ENCODE measurements at places on chromosomes 2 and 18. TPM values are rescaled to one million over a fixed set of nuclear protein-coding genes. Genes with fewer than 3 reads are reported as not detected.

The SNED1 gene
- total RNA-seq, result 6.6 TPM

The PLEKHH2 gene
- 3.7 TPM for total RNA-seq

DNA sequence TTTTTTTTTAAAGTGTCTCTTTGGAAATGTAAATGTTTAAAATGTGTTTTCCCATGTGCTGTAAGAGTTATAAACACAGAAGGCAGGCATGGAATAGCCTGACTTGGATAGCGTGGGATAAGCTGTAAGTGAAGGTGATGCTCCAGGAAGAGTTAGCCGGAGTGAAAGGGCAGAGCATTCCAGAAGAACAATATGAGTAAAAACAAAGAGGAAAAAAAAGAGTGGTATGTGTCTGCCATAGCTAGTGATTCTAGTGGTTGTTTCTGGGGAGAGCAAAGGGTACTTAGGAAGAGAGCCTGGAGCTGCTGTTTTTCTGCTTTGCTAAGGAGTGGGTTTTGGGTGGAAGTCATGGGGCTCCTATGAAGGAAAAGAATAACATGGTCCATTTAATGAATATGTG lies 126.9 kb upstream of the DLGAP1 start:
- H3K27ac ChIP-seq, result no peak overlapping the region
- H3K4me3 ChIP-seq, result no peak overlapping the region
- H3K27me3 ChIP-seq, result no peaks in the 10 kb centered on the region

GRCh38 chr2:110883406-110883805 lies 151.0 kb downstream of the ACOXL start:
- DNase-seq, result no peak
- no peak overlapping the region for H3K27ac ChIP-seq
- no peak overlapping the region for H3K4me3 ChIP-seq
- no peaks in the 10 kb centered on the region for H3K4me1 ChIP-seq
- H3K27me3 ChIP-seq, result no peaks in the 10 kb centered on the region

The AQP12B gene
- total RNA-seq, result 240 TPM

- DNase-seq, result no peak
- H3K4me1 ChIP-seq, result no peaks in the 10 kb centered on the region
- H3K36me3 ChIP-seq, result no peaks in the 10 kb centered on the region
- no peaks in the 10 kb centered on the region for H3K27me3 ChIP-seq
- H3K4me3 ChIP-seq, result no peak overlapping the region
- no peak overlapping the region for H3K27ac ChIP-seq
Measured at GRCh38 chr2:179250095-179250494, 14.5 kb downstream of the SESTD1 start.

DNA sequence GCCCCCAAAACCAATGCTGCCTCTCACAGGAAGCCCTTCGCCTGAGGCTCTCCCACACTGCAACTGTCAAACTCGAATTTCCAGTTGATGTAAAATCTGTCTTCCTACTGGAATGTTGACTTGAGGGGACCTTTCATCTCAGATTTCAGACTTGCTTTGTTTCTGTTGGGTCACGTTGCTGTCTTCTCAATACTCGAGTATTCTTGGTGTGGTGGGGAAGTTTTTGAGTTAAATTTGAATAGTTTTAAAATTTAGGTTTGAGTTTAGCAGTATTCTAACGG lies 50.8 kb downstream of the AGAP1 start:
- H3K4me3 ChIP-seq, result no peak overlapping the region
- no peak overlapping the region for H3K27ac ChIP-seq
- H3K27me3 ChIP-seq, result no peaks in the 10 kb centered on the region

- H3K36me3 ChIP-seq, result no peaks in the 10 kb centered on the region
- H3K4me3 ChIP-seq, result no peak overlapping the region
- DNase-seq, result peak; percentile 67
Measured at GRCh38 chr2:126886211-126886915, 12.3 kb upstream of the TEX51 start.
